ENCODE measurements at places on chromosomes 16 and 17.

DNA sequence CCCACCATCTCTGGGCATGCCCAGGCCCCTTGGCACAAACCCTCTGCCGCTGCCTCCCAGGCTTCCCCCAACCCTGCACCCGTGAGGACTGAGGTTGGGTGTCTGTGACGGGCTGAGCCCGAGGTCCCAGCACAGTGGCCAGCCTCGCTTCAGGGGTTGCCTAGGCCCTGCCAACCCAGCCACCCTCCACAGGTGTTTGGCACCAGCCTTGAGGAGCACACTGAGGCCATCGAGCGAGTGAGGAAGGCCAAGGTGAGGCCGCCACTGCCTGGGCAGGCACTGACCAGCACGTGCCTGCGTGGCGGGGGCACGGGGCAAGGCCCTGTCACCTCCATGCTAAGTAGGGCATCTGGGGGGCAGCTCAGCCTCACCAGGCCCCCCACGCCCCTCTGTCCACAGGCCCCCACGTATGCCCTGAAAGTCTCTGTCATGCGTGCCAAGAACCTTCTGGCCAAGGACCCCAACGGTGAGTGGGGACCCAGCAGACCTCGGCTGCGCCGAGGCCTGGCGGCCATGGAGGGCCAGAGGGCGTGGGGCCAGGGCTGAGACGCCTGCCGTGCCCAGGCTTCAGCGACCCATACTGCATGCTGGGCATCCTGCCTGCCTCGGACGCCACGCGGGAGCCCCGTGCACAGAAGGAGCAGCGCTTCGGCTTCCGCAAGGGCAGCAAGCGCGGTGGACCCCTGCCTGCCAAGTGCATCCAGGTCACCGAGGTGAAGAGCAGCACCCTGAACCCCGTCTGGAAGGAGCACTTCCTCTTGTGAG lies 7.5 kb downstream of the BAIAP3 start:
- DNase-seq, result no peak

DNA sequence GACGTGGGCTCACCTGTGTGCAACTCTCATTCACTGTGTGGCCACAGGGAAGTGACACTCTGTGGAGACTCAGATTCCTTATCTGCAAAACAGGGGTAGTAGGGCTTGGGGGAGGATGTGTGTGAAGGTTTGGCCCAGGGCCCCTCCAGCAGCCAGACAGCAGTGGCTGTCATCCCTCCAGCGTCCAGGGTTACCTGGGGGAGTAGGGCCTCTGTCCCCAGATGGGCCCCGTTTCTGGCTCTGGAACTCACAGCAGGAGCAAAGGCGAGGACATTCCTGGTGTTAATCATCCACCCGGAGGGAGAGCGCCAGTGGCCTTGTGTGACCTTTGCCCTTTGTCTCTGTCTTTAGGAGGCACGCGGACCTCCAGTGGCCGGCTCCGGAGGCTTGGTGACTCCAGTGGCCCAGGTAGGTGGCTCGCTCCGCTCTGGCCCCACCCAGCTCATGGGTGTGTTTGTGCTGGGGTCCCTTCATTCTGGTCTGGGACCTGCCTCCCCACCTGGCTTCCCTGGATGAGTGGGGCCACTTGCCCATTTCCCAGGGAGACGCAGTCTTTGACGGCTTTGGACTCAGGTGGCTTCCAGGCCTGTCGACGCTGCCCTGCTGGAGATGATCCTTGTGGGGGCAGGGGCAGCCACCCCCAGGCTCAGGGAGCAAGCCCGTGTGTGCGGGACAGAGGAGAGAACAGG lies 166.2 kb downstream of the SEC14L1 start:
- no peak for DNase-seq

DNA sequence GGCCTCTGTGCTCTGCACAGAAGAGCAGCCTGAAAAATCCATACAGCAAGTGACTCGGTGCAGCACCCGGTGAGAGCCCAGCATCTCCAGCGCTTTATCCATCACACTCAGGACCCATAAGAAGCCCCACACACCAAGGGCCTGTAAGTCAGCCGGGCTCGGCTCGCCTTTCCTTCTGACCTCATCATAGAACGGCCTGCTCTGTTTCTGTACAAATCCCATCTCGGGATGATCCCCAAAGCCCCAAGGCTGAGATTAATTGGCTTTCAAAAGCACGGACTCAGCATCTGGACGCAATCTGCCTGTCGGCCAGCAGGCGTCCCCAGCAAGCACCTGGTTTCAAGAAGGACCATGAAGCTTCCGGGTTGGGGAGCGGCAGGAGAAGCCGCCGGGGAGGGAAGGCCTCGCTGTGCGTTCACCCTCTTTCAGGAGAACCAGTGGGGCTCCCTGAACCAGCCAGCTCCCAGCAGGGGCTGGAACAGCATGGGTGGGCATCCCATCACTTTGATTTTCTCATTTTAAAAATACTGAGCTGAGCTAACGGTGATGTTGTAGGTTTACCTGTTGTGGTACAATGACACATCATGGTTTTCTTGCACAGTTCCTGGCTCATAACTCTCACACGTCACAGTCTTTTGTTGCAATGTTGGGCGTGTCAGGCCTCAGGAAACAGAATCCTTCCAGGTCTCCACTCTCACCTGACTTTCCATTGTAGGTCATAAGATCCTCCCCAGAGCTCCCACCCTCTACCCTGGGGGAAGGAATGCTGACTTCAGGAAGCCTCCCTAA lies 6.7 kb downstream of the CCDC57 start:
- peak; percentile 90 for DNase-seq

DNA sequence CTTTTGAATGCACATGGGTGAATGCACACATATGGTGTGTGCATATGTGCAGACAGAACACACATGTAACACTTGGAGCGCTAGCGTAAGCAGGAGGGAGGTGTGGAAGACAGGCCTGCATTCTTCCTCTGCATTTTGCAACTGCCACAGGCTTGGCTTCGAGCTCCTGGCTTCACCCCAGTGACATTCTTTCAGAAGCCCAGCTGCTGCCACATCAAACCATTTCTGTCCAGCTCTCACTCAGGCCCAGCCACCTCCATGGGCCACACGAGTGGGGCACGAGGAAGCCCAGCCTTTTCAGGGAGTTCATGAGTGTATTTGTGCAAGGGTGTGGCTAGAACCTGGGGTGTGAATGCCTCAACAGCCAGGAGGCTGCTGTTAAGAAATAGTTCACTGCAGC lies 18.8 kb downstream of the LGALS3BP start:
- DNase-seq, result peak; percentile 42

- DNase-seq, result no peak
Measured at GRCh38 chr17:78899361-78900260, 3.4 kb downstream of the CEP295NL start.

DNA sequence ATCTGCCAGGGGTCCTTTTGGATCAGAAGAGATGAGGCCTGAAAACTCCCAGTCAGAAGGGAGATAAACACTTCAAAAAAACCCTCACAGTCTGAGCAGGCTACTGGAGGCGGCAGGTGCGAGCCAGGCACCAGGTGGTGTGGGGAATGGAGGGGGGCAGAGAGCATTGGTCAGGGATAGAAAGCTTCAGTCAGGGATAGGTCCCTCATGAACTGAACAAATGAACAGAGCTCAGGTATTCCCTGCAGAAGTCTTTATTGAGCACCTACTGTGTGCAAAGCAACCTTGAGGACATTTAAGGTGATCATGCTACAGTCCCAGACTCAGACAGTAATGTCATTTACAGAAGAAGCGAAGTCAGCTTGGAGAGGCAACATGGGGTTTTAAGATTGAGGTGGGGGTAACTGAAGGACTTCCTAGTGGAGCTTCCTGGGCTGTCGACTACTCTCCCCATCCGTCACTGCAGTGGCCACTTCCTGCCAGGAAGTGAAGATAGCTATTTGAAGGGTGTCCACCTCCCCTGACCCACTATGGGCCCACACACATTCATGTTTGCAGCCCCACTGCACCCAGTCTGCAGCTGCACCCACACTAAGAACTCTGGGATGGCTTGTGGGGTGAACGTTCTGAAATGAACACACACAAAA lies 3.2 kb downstream of the KIFC3 start:
- DNase-seq, result no peak

DNA sequence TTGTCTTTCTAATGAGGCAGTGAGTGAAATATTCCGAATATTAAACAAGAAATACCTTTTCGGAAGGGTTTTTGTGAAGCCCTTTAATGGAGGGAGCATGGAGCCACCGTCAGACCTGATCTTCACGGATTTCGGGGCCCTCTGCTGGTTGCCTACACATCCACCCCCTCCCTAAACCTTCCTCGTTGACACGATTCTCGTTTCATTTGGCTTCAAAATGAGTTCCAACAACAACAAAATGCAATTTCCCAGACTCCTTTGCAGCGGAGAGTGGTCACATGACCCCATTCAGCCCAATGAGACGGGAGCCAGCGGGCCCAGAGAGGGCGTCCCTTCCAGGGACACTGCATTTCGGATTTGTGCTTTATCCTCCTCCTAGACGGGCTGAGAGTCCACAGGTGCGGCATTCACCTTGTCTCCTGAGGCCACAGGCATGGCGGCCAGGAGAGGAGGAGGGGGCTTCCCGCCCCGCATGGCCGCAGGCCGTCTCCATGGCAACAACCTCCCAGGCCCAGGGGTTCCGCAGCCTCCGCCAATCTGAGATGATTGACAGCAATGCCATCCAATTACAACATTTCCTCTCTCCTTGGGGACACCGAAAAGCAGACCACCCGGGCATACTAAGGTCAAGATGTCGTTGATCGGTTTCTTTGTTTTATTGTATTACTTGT lies 259.8 kb downstream of the C16orf95 start:
- peak; percentile 15 for DNase-seq

DNA sequence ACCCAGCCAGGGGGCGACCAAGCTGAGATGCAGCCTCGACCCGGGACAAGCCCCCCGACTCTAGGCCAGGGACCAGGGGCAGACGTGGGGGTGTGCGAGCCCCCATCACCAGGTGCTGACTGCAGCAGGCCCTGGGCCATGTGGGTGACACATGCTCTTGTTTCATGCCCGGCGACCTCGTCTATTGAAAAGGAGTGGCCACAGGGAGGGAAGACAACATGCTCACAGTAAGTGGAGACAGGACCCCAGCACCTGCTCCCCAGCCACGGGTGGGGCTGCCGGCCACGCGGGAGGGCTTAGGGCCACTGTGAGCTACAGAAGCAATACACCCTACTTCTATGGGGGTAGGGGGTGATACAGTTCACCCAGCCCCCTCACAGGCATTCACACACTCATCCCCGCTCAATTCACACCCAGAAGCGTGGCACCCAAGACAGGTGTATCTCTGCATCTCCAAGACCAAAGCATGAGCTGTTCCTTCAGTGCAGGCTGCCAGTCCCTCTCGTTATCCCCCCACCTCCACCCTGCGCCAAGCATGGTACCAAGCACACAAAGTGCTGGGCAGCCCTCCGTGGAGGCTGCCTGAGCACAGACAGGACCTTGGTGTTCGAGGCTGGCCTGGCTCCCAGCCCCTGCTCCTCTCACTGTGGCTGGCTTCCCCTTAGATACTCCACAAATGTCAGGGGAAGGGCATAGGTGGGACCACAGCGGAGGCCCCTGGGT lies 13.6 kb downstream of the VASN start:
- DNase-seq, result peak; percentile 44

- DNase-seq, result peak; percentile 51
Measured at GRCh38 chr16:87723226-87723623, 42.6 kb downstream of the KLHDC4 start.

DNA sequence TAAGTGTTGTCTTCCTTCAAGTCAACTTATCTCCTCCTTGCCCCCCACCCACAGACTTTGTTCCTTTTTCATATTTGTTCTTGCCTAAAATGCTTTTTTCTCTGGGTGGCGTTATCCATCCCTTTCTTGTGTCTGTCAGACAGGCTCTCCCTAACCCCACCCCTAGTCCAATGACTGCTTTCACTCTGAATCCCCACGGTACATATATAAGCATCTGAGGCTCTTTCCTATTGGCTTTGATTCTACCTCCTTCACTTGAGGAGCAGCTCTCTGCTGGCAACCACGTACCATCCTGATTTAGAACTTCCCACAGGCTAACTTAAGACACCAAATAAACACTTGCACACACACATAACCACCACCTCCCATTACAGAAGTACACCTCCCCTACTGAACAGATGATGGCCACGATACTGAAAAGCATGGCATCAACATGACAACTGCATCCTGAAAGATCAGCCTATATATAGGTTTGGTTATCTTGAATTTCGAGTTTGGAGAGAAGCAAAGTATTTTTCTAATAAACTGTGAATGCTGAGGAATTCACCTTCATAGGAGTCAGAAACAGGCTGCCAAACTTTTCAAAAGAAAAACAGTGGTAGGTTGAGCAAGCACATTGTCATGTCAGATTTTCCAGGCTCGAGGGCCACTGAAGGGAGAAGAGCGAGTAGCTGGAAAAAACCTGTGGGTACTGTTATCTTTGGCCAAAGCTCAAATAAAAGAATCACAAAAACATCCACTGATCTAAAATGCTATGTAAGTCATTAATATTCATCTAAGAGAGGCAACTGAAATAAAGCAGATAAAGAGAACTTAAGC lies 24.3 kb downstream of the STAT3 start:
- DNase-seq, result peak; percentile 83

DNA sequence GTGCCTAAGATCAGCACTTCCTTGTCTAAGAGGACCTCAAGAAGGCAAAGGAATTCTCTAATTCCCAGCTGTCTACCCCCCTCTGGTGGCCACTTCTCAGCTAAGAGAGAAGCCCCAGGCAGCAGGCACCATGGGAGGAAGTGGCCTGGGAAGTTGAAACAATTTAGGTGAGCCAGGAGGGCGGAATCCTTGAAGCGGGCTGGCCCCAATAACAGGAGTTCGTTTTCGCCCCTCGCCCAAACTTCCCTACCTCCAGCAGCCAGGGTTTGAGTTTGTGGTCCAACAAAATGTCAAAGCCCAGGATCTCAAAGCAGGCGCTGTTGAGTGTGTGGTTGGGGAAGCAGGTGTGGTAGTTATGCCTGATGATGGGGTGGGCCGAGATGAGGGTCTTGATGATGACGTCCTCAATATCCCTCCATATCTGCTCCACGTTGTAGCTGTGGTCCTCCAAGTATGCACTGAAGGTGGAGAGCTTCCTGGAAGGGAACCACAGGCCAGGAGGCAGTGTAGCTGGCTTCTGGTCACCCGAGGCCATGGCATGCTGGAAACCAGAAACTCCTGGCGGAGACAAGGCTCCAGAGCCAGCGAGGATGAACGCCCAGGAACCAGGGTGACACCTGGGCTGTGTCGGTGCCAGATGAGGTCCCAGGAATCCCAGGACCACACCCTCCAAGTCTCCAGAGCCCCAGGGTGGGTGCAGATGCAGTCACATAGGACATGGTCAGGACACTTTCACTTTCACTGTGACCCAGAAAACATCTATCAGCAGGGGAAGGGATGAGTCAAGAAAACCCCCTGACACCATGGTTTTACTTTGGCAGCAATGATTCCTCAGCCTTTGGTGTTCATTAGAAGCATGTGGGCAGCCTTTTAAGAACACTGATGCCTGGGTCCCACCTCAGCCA lies 25.6 kb downstream of the TTLL6 start:
- DNase-seq, result peak; percentile 85

- DNase-seq, result peak; percentile 29
Measured at GRCh38 chr16:75086281-75086680, 30.3 kb downstream of the LDHD start.

GRCh38 chr16:68372806-68373205 lies 62.0 kb downstream of the PRMT7 start:
- DNase-seq, result no peak

DNA sequence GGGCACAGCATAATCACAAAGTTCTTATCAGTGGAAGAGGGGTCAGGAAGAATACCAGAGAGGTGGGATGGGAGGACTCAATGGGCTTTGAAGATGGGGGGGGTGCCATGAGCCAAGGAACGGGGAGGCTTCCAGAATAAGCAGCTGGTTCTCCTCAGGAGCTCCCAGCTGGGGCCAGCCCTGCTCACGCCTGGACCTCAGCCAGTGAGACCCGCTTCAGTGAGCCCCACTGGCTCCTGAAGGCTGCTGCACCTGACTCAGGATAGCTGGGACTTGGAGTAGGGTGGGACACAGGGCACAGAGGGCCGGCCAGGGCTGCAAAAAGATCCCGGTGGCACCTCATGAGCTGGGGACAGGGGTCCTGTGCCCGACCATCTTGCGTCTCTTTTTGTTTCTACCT lies 24.4 kb upstream of the ZC3H18 start:
- DNase-seq, result no peak

- DNase-seq, result peak; percentile 26
Measured at GRCh38 chr17:56978441-56979090, 635 bp downstream of the SCPEP1 start.
